ENCODE measurements at places on chromosomes 12 and 14.
A peak's percentile ranks its signal among the peaks of the same experiment; 100 is the strongest.

- peak; percentile 26 for DNase-seq
Measured at GRCh38 chr12:70648191-70648590, 11.0 kb upstream of the PTPRB start.

DNA sequence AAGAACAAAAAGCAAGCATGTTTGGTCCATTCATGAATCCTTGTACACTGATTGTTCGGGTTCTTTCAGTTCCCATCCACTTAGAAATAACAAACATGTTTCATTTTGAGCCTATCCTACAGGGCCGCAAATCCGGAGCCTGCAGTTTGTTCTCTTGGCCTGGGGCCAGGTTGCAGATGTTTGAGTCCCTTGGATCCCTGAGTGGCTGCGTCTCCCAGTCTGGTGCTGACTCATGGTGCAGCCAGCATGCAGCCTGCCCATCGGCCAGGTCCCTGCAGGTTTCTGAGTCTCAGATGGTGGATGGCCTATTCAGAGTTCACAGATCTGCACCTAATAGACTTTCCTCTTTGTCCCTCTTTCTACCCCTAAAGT lies 1.9 kb upstream of the DYNC1H1 start:
- peak; percentile 83 for DNase-seq

DNA sequence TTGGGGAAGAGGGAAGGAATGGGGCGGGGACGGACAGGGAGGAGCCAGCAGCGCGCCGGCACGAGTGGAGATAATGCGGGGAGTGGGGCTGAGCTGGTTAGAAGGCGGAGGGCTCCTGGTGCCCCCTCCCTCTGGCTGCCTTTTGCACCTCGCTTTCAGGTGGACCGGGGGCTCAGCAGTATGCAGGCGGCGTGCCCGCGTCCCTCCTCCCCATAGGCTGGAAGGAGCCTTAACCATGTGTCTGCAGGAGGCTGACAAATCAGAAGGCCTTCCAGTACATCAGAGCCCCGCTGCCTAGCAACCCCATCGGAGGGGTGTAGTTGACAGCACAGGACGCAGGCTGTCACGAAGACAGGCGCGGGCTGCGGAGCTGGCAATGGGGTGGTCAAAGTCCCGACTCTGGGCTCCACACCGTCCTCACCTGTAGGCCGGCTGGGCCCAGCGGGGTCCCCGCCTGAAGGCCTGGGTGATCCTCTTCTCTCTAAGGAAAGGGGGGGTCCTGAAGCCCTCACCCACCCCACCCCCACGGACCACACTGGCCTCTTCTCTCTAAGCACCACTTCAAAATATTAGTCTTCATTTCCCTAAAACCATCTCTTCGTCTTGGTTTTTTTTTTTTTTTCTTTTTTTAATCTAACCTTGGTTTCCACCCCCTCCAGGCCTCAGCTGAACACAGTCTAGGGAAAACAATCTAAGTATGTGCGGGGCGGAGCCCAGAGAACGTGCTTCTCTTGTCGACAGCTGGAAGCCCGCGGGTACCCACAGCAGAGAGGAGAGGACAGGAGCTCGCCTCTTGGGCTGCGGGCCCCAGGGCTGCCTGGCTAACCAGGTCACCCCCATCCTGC lies 44.5 kb downstream of the KDM2B start:
- DNase-seq, result no peak

GRCh38 chr12:132404435-132404855 lies 75.1 kb upstream of the GALNT9 start:
- DNase-seq, result no peak

GRCh38 chr14:22403296-22403695 lies 185.7 kb downstream of the DAD1 start:
- DNase-seq, result peak; percentile 57

- DNase-seq, result peak; percentile 81
Measured at GRCh38 chr14:74616996-74617700, 5.1 kb upstream of the LTBP2 start.

DNA sequence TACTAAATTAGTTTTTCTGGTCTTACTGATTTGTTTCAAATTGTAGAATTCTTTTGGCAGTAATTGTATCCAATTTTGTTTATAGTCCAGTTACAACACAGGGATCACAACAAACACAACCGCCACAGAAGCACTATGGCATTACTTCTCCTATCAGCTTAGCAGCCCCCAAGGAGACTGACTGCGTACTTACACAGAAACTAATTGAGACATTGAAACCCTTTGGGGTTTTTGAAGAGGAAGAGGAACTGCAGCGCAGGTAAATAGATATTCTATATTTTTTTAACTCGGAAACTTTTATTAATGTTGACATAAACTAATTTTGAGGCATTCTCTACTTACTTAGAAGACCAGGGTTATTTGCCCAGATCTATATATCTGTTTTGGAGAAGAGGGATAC lies 17.8 kb downstream of the PAPOLA start:
- no peak for DNase-seq

DNA sequence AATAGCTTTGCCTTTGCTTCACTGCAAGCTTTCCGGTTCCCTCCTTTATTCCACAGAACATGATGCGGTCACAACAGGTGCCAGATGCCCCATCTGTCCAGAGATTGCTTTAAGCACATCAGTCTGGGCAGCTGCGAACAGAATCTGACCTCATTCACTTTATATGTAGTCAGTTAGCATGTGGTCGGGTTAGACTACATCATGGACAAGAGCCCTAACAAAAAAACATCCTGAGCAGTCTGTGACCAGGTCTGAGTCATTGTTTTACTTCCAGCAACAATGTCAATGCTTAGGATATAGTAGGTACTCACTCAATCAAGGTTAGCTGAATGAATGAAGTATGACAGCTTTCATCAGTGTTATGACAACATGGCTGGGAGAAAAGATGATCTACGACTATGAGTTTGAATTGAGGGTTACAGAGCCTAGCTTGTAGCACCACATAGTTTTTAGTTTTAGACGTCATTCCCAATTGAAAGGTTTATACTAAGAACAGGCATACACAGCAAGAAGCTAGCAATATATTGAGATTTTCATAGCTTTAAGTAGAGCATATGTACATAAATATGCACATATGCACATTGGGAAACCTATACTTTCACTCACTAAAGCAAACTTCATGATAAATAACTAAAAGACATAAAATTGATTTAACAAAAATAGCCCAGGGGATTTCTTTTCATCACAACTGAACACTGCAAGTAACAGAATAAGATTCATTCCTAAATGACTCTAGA lies 64.2 kb upstream of the TMCC3 start:
- peak; percentile 97 for DNase-seq

All from HT1080 (cell line).